ENCODE measurements at places on chromosomes 11 and 22.

- DNase-seq = no peak
Observed at GRCh38 chr11:103594283-103594682, 442.2 kb upstream of the DDI1 start.

- DNase-seq = peak; percentile 66
Observed at GRCh38 chr11:46489656-46490560, 98.3 kb upstream of the CHRM4 start.

DNA sequence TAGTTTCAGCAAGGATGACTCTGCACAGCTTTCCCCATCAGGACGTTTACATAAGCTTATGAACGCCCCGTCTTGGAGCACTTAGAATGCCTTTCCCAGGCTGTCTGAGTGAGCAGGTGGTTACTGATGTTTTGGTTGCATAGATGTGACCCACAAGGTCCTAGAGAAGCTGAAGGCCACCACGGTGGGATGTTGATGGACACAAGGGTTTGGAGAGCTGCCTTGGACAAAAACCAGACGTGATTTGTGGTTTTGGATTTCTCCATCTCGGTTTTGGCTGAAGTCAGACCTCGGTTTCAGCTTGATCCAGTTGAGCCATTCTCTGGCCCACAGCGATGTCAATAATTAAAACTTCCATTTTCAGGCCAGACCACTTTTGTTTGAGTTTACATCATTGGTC lies 151.9 kb downstream of the LDLRAD3 start:
- no peak for DNase-seq

- no peak for DNase-seq
Observed at GRCh38 chr11:133984828-133985227, 28.1 kb upstream of the IGSF9B start.

DNA sequence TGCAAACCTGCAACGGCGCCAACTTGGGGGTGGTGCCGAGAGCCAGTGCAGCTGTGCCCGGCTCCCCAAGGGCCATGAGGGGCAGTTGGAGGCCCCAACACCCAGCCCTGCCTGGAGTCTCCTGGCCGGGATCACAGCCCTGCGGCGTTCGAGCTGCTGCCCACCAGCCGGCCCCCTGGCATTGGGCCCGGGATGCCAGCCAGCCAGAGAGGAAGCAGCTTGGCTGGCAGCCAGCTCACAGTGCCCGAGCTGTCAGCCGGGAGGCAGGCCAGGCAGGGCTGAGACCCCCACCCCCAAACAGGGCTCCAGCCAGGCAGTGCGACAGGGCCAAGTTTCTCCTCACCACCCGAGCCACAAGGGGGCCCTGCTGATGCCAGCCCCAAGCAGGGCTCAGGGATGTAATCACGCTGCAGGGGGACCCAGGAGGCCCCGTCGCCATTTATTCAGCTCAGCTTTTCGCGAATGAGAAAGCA lies 26.0 kb upstream of the TCF20 start:
- peak; percentile 11 for DNase-seq

- no peak for DNase-seq
Observed at GRCh38 chr11:13127161-13127560, 118.0 kb downstream of the RASSF10 start.

DNA sequence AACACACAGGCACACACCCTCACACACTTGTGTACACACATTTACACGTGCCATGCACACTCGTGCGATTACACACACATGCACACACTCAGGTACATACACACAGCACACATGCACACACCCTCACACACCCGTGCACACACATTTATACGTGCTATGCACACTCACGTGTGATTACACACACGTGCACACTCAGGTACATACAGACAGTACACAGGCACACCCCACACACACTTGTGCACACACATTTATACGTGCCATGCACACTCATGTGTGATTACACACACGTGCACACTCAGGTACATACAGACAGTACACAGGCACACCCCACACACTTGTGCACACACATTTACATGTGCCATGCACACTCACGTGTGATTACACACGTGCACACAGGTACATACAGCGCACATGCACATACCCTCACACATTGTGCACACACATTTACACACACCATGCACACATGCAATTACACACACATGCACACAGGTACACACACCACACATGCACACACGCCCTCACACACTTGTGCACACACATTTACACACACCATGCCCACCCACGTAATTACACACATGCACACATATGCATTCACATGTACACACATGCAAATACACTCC lies 4.6 kb downstream of the IFITM10 start:
- no peak for DNase-seq

DNA sequence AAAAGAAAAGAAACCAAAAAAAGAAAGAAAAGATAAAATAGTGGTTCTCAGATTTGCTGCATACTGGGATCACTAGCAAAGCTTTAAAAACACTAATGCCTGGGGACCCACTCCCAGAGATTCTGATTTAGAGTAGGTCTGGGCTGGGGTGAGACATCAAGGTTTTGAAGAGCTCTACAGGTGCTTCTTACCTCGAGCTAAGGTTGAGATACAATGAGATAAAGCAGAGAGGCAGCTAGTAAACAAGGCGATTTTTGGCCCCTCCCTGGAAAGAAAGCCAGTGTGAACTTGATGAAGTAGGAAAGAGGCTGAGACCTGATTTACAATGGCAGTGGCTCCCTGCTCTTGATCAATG lies 327.6 kb upstream of the CCDC90B start:
- no peak for DNase-seq

DNA sequence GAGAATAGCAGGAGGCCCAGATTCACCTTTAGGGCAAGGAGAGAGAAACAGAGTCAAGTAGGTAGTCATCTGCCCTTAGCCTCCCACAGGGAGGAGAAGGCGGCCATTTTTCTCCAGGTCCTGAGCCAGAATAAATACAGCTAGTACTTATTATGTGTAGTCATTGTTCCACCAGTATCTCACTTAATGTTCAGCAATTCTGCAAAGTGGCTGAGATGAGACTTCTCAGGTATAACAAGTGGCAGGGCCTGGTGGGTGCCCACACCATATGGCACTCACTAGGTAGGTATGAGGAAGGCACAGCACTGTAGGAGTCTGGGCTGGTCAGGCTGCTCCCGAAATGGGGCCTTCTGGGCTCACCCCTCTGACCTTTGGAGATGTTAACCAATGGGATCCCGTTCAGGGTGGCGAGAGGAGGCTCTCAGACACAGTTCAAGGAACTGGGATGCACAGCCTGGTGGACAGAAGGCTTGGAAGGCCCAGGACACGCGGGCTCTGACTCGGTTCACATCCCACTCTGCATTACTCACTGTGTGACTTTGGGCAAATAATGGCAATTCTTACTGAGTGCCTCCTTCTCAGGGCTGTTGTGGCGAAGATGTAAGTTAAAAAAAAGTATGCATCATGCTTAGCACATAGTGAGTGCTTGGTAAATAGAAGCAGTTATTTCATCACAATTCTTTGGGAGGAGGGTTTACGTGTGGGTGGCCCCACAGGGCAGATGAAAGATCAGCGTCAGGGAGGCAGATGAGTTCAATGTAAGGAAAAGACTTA lies 25.1 kb downstream of the RTN4RL2 start:
- no peak for DNase-seq

DNA sequence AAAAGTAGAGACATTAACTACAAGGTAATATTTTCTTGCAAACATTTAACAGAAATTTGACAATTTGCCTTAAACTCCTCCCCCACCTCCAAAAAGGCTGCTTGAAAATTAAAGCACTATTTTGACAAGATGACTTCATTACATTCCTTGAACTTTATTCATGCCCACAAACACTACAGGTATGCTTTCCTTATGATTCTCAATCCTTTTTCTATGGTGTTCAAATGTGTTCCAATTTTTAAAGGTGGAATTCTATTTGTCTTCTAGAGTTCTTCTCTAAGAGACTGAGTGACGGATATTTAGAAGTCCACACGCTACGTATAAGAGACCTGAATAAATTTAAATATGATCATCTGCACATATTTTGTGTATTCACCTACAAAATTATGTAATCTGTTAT lies 69.4 kb downstream of the MRTFA start:
- no peak for DNase-seq

DNA sequence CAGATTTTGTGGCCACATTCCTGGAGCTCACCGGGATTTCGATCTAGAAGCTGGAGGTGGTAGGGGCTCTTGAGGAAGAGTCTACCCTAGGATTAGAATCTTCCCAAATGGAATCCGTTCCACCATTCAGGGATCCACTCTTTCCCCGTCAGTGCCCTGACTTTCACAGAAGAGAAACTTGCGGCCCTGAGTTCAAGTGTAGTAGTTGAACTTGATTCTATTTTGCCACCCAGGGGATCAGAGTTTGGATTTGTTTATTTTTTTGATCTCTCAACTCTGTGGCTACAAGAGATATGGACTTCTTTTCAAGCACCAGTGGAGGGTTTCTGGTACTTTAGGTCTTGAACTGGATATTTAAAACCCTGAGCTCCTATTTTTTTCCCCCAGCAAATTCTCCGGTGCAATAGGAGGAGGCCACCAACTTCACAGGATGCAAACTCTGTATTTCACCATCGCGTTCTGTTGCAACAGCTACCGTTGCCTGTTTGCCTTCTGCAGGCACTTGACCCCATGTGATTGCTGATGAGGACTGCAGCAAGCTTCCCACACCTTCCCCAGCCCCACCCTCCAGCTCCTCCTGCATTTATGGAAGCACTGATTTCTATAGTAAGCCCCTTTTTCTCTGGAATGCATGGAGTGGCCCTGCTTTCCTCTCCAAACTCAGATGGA lies 14.8 kb upstream of the MRGPRF start:
- no peak for DNase-seq

- peak; percentile 16 for DNase-seq
Observed at GRCh38 chr11:108788565-108789199, 123.8 kb downstream of the DDX10 start.

- DNase-seq = no peak
Observed at GRCh38 chr11:133096981-133097380, 435.3 kb downstream of the OPCML start.

DNA sequence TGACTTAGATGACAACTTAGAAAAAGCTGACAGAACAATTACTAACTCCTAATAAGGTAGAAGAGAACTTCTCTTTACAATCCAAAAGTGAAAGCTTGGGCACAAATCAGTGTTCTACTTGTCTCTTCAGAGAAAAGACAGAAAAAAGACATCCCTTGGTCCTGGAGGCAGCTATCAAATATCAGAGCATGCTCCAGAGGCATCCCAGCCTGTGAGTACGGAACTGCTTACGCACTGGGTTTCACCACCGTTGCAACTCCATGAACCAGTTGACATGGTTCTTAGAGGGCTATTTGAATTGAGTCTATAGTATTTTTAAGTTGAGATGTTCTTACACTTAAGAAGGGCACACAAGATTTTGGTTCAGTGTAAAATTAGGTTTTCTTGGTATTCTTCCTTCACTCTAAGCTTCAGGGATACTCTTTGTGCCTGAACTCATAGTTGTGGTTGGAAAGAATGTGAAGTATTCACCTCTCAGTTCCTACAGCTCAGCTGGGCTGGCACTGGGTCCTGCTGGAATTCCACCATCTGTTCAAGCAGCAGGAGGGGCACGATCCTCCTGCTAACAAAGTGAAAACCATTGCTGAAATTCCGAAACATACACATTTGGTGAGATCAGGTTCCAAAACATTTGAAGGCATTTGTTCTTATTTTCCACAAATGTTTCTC lies 6.3 kb downstream of the AKIP1 start:
- no peak for DNase-seq

GRCh38 chr11:72772059-72772458 lies 19.9 kb upstream of the ARAP1 start:
- DNase-seq = no peak

GRCh38 chr11:122293296-122294023 lies 177.4 kb upstream of the BLID start:
- no peak for DNase-seq

DNA sequence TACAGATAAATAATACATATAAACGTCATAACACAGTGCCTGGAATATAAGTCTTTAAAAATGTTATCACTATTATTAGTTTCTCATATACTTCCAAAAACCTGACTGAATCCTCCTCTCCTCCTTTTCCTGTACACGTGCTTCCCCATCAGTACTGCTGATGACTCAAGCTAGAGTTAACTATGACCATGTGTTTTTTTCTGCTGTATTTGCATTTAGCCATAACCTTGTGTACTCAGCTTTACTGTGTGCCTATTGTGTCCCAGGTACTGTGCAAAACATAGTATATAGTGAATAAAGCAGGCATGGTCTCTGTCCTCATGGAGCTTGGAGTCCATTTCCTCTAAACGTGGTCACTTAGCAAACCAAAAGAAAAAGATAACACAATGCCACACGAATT lies 56.5 kb upstream of the ARHGAP32 start:
- no peak for DNase-seq

- DNase-seq = no peak
Observed at GRCh38 chr11:47714554-47715081, 551 bp downstream of the AGBL2 start.

DNA sequence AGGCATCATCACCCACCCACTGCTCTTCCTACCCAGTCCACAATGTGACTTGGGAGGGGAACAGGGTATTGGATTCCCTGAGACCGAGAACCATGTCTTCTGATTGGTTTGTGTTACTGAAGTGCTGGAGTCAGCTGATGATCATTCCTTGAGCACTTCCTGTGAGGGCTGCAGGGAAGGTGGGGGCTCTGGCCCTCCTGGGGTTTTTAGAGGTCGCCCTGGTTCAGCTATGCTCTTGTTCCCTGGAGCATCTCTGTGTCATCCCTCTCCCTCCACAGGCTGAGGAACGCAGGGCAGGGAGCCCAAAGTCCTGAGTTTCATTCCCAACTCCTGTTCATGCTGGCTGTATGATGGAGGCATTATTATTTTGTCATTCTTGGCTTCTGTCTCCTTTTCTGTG lies 6.7 kb downstream of the ZC3H7B start:
- DNase-seq = no peak

- DNase-seq = peak; percentile 92
Observed at GRCh38 chr22:41699264-41700107, at the start of gene MEI1. TSS of gene MEI1 (plus strand) at chr22:41699503. CDS start at chr22:41699539, 36 bp downstream.

GRCh38 chr11:94595076-94595475 lies 27.9 kb downstream of the PIWIL4 start:
- DNase-seq = no peak

GRCh38 chr22:36467946-36468345 lies 13.5 kb downstream of the TXN2 start:
- DNase-seq = peak; percentile 77

DNA sequence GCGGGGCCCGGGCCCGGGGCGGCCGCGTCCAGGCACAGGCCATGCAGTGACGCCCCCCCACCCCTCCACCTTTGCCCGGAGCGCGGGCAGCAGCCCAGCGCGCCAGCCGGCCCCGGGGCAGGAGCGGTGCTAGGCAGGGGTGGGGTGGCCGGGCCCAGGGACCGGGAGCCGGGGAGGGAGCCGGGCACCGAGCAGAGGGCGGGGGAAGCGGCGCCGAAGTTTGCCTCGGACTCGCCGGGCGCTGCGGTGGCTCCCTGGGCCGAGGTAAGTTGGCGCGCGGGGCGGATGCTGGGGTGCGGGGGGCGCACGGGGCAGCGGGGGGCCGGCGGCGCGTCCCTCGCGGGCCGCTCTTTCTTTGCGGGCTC lies 332 bp downstream of the TEAD1 start:
- DNase-seq = no peak
